HFF-Myc (cell line): ENCODE measurements at places on chromosomes 11 and 22.

DNA sequence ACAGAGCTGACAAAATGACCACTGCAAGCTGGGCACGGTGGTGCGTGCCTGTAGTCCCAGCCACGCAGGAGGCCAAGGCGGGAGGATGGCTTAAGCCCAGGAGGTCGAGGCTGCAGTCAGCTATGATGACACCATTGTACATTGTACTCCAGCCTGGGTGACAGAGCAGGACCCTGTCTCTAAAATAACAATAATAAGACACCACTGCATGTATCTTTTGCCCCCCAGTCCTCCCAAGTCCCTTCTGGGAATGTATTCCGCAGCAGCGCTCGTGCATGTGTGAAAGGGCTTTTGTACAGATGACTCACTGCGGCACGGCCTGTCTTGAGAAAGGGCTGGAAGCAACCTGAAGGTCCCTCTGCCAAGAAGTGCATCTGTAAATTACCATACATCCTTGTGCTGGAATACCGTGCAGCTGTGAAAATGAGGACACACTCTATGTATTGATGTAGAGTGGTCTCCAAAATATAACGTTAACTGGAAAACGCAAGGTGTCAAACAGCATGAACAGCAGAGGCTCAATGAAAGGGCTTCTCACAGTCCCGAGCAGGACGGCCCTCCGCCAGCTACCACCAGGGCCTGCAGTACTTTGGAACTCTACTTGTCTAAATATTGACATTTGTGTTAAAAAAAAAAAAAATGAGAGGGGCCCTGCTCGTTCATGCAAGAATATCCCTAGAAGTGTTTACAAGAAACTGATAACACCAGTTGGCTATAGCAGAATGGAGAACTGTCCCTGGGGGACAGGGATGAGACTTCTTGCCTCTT is 9.0 kb upstream of the CDC42EP2 start:
- no peak for DNase-seq

- peak; percentile 63 for DNase-seq
Observed at GRCh38 chr11:65652511-65653228, 10.0 kb downstream of the RELA start.

GRCh38 chr11:19116276-19116970 is 545 bp upstream of the ZDHHC13 start:
- DNase-seq, result no peak

- no peak for DNase-seq
Observed at GRCh38 chr11:34784318-34784841, 131.8 kb downstream of the APIP start.
